ENCODE measurements at places on chromosomes 5 and 9.

DNA sequence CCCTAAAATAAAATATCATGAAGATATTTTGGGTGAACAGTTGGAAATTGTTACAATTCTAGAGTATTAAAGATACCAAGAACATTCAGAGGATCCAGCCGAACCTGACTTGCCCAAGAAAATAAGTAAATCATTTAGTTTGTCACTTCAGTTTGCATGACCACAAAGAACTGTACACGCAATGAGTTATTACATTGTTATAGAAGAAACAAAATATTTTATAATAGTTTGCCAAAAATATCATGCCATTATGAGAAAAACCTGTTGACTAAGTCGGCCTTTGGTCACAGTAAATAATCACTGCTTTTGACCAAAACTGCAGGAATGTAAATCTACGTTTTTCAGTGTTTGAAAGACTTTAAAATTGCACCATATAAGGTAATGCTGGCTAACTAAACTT lies 27.9 kb downstream of the TRIO start:
- DNase-seq = no peak

GRCh38 chr5:33297760-33298216 lies 143.0 kb upstream of the TARS1 start:
- DNase-seq = no peak

- no peak for DNase-seq
Observed at GRCh38 chr5:72883850-72884249, 67.4 kb downstream of the TNPO1 start.

DNA sequence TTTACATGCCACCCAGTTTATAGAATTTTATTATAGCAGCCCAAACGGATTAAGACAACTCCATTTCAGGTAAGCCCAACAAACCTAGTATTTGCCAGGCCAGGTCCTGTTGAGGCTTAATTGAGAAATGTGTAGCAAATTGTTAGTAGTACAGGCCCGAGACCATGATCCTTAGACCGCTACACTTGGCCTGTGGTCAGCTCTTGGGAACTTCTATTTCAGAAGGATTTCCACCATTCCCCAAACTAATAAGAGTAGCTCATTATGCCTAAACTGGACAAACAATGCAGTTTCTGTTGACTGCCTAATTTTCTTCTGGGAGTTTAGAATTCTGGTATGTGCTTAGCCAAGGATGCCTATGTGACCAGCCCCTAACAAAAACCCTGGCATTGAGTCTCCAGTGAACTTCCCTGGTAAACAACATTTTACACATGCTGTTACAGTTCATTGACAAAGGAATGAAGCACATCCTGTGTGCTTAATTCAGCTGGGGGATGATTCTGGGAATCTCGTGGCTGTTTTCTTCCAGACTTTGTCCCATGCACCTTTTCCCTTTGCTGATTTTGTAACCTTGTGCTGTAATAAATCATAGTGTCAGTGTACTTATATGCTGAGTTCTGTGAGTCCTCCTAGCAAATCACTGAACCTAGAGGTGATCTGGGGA lies 5.6 kb upstream of the GPX3 start:
- DNase-seq = no peak

DNA sequence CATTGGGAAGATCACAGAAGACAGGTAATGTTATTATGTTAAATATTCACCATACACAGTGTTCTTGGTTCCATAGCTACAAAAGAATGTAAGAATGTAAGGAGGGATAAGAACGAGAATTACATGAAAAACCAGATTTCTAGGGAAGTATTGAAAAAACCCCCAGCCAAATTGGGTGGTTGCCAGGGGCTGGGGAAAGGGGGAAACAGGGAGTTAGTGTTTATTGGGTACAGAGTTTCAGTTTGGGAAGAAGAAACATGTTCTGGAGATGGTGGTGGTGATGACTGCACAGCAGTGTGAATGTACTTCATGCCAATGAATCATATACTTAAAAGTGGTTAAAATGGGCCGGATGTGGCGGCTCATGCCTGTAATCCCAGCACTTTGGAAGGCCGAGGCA lies 40.3 kb downstream of the GLRX start:
- no peak for DNase-seq

DNA sequence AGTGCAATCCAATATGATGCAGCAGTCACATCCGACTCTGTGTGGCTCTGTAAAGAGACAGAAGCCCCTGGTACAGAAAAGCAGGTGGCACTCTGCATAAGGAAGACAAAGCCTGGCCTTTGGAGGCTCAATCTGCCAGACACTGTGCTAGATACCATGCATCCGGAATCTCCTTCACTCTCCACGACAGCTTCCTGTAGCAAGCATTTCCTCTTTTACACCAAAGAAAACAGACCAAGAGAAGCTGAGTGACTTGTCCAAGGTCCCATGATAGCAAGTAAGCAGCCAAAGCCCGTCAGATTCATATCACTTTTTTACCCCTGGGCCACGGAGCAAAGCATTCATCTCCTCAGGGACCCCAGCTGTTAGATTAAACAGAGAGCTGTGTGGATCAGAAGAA lies 64.2 kb upstream of the SMIM23 start:
- no peak for DNase-seq

GRCh38 chr9:137087409-137087925 lies 682 bp downstream of the MAN1B1 start:
- DNase-seq = peak; percentile 36

DNA sequence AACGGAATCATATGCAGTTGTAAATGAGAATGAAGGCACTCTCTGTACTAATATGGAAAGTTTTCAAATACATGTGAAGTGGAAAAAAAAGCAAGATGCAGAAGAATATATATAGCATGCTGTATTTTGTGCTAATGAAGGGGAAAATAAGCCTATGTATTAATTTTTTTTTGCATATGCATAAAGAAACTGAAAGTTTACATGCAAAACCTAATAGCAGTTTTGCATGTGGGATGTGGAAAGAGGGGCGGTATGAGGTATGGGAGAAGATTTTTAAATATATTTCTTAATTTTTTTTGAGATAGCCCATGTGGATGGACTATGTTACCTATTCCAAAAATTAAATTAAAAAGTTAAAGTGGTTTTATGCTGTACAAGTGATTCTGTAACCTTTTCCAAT lies 83.7 kb upstream of the IL12B start:
- no peak for DNase-seq

DNA sequence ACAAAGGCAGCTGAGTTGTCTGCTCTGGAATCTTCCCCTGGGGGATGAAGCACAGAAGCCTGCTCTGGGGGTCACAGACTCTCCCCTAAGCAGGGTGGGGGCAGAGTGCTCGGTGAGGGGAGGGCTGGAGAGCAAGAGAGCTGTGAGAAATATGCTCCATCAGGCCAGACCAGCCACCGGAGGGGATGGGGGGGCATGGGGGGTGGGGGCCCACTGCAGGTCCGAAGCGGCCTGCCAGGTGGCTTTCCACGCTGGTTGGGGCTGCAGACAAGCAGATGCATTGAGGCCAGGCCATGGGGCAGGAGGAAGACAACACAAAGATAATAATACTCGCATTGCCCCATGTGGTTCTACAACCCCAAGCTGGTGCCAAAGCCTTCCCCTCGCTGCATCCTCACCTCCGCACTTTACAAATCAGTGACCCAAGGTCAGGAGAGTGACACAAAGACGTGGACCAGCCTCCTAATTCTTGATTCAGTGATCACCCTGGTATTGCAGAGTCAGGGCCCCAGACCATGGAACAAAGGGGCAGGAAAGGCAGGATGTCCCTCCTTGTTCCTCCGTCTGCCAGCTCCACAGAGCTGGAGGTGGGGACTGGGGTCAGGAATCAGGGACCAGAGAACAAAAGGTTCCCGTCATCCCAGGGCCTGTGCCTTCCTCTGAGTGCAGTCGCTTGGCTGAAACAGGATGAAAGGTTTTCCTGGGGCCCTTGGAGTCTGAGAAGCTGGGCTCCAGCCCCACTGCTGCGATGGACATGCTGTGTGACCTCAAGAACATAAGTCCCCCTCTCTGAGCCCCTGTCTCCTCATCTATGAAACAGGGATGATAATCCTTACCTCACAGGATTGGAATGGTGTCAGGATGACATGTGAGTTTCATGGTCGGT lies 37.2 kb upstream of the GABRP start:
- DNase-seq = no peak

DNA sequence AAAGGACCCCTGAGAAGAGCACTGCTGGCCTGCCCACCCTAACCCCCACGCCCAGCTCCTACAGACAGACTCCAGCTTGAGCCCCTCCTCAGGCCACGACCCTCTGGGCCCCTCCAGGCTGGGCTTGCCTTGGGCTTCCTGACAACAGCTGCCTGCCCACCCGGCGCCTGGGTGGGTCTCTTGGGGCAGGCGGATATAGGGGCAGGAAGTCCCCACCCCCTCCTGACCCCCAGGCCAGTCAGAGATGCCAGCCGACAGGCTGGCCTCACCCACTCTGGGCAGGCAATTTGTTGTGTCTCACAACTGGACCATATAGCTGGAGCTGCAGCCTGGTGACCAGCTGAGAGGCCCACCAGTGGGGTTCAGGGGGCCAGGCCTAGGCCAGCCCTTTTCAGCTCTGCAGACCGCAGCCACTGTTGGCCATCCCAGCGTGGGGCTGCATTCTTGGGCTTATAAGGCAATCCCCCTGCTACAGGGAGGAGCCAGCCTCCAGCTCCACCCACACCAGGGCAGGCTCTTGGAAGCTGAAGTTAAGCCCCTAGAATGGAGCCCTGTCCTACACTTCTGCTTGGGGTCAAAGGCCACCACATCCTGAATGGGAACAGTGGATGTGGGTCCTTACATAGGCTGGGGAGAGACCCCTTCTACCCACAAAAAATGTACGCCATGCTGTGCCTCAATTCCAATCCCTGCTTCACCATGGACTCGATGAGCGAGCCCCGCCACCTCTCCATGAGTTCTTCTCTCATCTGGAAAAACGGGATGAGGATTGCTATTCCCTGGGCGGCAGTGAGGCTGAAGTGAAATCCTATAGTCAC lies 2.0 kb downstream of the PDLIM7 start:
- DNase-seq = peak; percentile 85

DNA sequence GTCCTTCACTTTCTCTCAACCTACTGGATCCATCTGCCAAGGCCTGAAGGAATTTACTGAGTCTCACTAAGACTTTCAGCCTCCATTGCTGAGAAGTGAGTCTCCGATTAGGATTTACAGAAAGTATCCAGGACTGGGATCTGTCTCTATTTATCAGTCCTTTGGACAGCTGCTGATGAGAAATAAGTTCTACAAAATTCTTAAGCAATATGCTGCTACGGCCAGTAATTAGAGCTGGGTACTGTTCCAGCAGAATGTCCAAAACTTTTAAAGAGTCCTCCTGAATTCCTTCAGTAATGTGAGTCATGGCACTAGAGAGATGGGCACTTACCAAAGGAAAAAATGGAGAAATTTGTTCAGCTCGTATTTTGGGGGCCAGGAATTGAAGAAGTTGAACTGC lies 5.9 kb downstream of the TEX10 start:
- DNase-seq = no peak

DNA sequence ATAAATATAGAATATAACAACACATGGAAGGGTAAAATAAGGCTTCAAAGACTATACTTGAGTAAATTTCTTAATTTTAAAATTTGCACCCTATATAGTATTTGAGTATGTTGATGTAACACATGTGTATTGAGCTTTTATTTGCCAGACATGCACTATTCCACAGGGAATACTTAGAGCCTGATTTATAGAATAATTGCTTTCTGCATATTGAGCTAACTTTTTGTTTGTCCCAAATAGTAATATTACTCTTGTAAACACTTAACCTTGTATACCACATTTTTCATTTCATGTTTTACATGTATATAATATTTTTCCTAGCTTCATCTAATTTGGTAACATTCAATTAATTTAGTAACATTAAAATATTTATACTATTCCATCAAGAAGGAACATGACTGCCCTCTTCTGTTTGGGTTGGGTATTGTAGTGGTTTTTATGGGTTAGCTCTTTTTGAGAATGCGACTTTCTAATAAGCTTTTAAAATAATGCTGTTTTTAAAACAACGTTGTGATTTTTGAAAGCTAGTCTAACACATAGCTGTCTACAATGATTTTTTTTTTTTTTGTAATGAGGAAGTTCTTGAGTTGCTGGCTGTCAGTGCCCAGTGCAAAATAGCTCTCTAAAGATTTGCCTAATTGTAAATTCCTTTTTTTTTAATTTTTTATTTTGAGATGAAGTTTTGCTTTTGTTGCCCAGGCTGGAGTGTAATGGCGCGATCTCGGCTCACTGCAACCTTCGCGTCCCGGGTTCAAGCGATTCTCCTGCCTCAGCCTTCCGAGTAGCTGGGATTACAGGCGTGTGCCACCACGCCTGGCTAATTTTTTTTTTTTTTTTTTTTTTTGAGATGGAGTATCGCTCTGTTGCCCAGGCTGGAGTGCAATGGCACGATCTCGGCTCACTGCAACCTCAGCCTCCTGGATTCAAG lies 4.8 kb downstream of the SUB1 start:
- DNase-seq = peak; percentile 69

GRCh38 chr9:99876190-99876589 lies 30.3 kb upstream of the STX17 start:
- no peak for DNase-seq

DNA sequence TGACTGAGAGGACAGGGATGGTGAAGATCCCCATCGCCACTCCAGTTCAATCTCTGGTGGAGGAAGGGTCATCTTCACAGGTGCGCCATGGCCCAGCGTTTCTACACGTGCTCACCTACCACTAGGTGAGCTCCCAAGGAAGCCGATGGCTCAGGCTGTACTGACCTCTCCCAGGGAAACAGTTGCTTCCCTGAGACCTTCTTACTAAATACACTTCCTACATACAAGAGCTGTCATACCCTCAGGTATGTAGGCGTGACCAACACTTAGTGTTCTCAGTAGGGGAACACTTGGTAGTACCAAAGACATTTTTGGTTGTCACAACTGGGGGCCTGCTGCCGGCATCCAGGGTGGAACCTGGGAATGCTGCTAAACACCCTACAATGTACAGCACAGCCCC lies 75.2 kb downstream of the TENT4A start:
- no peak for DNase-seq

DNA sequence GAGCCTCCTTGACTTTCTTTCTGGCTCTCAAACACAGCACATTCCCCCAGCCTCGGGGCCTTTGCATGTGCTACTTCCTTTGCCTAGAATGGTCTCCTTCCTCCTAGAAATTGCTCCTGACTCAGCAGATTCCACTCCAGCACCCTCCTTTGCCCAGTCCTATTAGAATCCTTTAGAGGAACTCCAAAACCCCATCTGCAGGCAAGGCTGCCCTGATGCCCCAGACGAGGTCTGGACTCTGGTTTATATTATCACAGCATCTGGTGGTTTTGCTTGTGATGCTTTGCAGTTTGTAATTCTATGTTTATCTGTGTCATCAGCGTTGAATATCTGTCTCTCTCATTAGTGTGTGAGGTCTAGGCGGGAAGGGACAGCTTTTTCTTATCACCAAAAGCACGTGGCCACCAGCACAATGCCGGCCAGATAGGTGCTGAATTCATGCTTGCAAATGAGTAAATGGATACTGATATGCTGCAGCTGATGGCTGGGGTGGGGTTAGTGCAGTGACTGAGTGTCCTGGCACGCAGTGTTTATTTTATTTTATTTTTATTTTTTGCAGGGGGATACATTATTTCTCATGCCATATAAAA lies 30.0 kb upstream of the ANKH start:
- DNase-seq = peak; percentile 50

Measured in ELR (cell line).